Activated T-cell treated with anti-CD3 and anti-CD28 coated beads for 4 hours (primary cell): ENCODE measurements at places on chromosomes 11 and 22.
A peak's percentile ranks its signal among the peaks of the same experiment; 100 is the strongest.

DNA sequence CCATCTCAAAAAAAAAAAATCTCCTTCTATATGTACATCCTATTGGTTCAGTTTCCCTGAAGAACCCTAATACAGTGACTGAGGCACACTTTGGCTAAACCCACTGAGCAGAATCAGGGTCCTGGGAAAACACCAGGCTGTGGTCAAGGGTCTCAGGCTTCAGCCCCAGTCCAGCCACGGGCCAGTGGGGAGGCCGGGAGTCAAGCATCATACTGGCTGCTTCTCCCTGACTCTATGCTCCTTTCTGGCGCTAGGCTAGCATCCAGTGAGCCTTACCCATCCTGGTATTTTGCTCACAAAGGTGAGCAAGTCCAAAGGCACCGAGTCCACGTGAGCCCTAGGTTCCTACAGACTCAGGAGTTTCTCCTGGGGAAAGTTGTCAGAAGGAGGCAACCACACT lies 752.5 kb downstream of the BRD1 start:
- no peak for DNase-seq

DNA sequence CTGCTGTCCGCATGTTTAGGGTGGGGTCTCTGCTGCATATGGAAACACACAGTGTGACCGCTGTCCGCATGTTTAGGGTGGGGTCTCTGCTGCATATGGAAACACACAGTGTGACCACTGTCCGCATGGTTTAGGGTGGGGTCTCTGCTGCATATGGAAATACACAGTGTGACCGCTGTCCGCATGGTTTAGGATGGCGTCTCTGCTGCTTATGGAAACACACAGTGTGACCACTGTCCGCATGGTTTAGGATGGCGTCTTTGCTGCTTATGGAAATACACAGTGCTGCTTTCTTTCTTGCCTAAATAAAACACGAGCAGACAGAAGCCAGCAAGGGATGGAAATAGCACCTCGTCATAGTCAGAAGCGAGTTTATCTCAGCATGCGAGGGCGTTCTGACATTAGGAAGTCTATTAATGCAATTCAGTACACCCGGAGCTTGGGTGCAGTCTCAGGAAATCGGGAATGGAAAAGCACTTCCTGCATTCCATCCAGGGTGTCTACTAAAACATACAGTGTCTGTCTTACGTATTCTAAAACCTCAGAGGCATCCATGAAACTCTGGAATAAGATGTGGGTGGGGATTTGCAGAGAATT lies 32.6 kb upstream of the TOLLIP start:
- DNase-seq = no peak

DNA sequence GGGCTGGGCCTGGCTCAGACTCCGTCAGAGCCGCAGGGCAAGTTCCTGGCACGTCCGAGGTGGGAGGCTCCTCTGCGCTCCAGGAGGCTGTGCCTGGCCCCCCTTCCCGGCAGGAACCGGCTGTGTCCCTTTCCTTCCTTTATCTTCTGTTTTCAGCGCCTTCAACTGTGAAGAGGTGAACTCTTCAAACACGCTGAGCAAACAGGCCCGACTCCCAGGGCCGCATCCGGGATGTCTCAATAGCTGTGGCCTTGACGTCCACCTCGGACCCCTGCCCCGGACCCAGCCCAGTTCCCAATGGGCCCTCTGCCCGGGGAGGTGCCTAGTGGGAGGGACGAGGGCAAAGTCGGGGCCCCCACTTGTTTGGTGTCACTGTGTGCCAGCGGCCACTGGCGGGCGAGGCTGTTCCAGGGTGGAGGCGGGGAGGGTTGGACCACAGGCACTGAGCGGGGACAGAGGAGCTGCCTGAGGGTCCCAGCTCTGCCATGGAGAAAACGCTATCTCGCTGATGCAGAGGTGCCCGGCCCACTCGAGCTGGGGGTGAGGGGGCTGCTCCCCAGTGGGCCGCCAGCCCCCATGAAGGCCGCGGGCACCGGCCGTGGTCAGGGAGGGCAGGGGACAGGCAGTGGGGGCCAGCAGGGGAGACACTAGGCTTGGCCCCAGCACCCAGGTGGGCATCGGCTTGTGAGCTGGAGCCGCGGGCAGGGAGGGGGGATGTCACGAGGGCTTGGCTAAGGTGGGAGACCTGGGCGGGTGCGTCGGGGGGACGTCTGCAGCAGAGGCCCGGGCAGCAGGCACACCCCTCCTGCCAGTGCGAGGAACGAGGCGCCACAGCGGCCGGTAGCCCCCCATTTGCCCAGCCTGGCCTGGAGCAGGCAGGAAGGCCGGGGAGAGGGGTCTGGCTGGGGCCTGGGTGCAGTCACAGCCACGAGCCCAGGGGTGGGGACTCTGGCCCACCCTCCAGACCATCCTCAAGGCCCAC lies 2.7 kb upstream of the MUC5B start:
- no peak for DNase-seq

GRCh38 chr22:25748704-25749103 lies 6.7 kb downstream of the MYO18B start:
- no peak for DNase-seq

- no peak for DNase-seq
Measured at GRCh38 chr11:109229682-109230081, 192.3 kb upstream of the C11orf87 start.

DNA sequence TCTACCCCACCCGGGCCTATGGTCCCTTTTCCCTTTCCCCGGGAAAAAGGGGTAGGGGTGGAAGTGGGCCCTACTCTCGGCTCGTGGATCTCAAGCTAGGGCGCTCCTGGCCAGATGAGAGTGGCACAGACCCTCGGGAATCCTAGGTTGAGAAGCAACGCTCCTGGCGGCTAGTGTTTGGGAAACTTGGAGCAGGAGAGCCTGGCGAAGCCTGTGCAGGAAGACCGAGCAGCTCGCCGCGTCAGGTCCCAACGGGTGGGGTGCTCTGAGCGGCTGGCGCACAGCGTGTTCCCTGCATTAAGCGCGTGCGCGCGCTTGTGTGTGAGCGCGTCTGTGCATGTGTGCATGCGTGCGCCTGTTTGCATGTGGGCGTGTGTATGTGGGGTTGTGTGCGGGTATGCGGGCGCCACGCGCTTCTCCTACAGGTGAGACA lies 7.1 kb upstream of the FLI1 start:
- peak; percentile 47 for DNase-seq

GRCh38 chr11:65900899-65901180 lies 652 bp upstream of the FOSL1 start:
- no peak for DNase-seq

- peak; percentile 65 for DNase-seq
Measured at GRCh38 chr11:64745521-64746328, 1.8 kb upstream of the RASGRP2 start.

- no peak for DNase-seq
Measured at GRCh38 chr11:42593441-42593840, 718.4 kb upstream of the API5 start.

DNA sequence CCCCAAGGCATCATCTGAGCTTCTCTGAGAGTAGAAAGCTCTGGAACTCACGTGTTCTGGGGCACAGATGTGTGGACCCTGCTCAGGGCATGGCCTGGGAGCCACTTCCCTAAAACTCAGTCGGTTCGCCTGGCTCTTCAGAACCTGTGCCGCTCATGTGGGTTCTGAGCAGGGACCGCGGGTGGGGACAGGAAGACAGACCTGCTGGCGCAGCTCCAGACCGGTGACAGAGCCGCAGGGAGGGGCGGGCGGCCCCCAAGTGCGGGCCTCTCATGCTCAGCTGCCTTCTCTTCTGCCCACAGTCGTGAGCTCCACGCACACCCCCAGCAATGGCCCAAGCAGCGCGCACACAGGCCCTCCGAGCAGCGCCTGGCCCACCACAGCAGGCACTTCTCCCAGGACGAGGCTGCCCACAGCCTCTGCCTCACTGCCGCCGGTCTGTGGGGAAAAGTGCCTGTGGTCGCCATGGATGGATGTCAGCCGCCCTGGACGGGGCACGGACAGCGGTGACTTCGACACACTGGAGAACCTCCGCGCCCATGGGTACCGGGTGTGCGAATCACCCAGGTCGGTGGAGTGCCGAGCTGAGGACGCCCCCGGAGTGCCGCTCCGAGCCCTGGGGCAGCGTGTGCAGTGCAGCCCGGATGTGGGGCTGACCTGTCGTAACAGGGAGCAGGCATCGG lies 24.2 kb downstream of the MUC5AC start:
- no peak for DNase-seq

DNA sequence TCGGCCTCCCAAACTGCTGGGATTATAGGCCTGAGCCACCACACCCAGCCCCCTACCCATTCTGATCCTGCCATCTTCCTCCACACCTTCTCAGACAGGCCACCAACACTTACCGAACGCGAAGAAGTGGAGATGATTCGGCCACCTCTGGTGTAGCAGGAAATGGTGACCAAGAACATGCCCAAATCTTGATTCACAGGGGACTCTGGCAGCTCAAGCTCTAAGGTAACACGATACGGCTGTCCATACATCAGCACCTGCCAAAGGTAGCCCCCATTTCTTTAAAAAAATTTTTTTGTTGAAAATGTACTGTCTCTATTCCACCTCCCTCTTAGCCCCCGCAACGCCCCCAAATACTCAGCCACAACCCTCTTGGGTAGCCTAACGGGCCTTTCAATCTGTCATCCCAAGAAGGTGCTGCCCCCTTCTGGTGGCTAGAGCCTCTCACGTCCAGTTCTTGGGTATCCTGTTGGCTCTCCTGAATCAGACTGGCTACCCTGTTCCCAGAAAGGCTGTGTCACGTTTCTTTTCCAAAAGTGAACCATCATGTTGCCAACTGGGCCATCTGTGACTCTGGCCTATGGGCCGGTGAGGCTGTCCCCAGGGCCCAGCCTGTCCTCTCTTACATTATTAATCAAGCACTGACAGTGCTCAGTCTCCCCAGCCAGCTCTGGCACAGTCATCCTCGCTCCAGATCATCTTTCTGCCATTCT lies 5.3 kb upstream of the LRRN4CL start:
- DNase-seq = peak; percentile 74

DNA sequence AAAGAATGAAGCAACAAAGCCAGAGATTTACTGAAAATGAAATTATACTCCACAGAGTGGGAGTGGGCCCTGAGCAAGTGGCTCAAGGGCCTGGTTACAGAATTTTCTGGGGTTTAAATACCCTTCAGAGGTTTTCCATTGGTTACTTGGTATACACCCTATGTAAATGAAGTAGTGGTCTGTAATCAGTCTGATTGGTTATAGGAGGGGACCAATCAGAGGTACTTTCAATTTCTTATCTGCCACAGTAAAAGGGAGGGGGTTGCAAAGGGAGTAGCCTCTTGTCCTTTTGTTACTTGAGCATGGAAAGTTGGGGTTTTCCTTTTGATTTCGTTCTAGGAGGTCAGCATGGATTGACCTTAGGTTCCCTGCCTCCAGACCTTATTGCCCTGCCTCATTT lies 63.5 kb downstream of the ATM start:
- DNase-seq = no peak

GRCh38 chr11:86388198-86388597 lies 13.5 kb downstream of the CCDC81 start:
- DNase-seq = no peak

DNA sequence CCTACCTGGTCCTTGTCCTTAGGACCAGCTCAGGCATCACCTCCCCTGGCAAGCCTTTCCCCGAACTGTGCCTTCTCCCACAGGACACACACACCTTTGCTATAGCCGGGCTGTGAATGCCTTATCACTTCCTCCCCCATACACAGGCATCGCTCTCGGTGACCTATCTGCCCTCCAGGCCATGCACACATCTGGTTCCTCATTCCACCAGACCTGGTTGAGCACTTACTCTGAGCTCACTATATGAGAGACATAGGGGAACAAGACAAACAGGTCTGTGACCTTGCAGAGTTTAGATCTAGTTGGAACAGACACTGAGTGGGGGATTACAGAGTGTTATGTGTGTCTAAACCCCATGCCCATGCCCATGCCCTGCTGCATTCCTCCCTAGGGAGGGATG lies 3.1 kb upstream of the BCR start:
- DNase-seq = no peak

- DNase-seq = no peak
Measured at GRCh38 chr11:122024278-122024677, 91.7 kb downstream of the BLID start.

- DNase-seq = no peak
Measured at GRCh38 chr11:10019906-10020682, 273.9 kb downstream of the SBF2 start.

DNA sequence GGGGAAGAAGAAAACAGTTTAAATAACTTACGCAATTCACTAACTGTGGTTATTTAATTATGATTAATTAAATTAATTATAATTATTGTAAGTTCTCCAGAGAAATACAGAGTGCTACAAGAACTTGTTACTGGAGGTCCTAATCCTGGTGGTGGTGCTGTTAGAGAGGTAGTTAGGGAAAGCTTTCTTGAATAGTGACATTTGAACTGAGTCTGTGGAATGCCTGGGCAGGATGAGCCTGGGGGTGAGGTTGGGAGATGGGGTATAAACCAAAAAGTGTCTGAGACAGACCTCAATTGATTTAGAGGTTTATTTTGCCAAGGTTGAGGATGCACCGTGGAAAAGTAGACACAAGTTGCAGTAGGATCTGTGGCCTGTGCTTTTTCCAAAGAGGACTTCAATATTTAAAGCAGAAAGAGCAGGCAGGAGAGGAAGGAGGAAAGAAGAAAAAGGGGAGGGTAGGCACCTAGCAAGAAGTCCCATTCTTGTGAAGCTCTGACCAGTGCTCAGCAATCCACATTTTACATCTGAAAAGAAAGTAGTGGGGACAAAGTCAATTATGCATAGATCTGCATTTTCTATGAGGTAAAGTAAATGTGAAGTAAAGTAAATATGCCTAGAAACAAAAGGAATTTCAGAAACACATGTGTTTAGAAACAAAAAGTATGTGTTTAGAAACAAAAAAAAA lies 4.4 kb upstream of the ZNF202 start:
- no peak for DNase-seq

DNA sequence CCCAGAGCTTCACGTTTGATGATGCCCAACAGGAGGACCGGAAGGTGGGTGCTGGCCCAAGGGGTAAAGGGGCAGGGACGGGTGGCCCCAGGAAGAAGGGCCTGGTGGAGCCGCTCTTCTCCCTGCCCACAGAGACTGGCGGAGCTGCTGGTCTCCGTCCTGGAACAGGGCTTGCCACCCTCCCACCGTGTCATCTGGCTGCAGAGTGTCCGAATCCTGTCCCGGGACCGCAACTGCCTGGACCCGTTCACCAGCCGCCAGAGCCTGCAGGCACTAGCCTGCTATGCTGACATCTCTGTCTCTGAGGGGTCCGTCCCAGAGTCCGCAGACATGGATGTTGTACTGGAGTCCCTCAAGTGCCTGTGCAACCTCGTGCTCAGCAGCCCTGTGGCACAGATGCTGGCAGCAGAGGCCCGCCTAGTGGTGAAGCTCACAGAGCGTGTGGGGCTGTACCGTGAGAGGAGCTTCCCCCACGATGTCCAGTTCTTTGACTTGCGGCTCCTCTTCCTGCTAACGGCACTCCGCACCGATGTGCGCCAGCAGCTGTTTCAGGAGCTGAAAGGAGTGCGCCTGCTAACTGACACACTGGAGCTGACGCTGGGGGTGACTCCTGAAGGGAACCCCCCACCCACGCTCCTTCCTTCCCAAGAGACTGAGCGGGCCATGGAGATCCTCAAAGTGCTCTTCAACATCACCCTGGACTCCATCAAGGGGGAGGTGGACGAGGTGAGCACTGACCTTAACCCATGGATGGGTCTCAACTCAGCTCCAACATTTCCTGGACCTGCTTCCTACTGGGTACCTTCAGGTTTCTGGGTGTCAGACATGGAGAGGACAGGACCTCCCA lies 2.0 kb downstream of the RIC8A start:
- no peak for DNase-seq
